Fibroblast of upper back skin (primary cell): ENCODE measurements at places on chromosomes 4 and X.

GRCh38 chrX:53324803-53325202 is 43.4 kb upstream of the IQSEC2 start:
- DNase-seq: no peak

DNA sequence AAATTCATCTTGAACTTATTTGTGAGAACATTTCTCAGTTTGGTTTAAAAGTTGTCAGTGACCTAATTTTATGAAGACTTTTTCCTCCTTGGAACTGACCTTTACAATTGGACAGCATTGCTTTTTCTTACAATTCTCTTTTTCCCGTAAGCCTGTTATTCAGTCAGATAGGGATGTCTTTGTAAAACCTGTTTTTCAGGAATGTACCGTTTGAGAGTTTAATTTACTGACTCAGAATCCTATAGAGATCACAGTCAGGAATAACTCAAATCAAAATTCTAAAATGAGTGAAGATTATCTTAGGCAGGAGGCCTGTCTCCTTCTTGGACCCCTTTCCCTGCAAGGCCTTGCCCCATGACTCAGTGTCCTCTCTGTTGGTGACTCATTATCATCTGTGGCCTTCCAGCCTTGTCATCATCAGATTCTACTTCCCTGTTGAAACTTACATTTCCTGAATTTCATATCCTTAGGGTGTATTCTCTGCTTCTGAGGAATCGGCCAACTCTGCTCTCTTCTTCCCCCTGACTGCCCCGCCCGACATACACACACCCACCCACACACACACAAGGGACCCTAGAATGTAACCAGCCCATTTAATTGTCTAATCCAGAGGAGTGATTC is 99.8 kb downstream of the ARHGAP10 start:
- DNase-seq: peak; percentile 82

DNA sequence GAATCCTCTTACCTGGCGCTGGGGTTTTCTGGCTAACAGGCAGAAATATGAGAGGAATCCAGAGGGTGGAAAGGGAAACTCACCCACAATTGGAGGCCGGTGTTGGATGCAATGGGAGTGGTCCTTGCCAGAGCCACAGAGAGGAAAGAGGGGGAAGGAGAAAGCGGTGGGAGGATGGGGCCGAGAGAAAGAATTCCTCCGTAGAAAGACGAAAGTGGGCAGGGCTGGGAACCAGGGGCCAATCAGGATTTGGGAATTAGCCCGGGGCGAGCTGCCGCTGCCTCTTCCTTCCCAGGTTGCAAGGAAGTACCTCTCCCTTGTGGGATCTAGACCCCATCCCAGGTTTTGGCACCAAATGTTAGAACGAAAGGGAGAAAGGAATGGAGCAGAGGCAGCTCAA is 83.1 kb upstream of the SPIN4 start:
- no peak for DNase-seq

DNA sequence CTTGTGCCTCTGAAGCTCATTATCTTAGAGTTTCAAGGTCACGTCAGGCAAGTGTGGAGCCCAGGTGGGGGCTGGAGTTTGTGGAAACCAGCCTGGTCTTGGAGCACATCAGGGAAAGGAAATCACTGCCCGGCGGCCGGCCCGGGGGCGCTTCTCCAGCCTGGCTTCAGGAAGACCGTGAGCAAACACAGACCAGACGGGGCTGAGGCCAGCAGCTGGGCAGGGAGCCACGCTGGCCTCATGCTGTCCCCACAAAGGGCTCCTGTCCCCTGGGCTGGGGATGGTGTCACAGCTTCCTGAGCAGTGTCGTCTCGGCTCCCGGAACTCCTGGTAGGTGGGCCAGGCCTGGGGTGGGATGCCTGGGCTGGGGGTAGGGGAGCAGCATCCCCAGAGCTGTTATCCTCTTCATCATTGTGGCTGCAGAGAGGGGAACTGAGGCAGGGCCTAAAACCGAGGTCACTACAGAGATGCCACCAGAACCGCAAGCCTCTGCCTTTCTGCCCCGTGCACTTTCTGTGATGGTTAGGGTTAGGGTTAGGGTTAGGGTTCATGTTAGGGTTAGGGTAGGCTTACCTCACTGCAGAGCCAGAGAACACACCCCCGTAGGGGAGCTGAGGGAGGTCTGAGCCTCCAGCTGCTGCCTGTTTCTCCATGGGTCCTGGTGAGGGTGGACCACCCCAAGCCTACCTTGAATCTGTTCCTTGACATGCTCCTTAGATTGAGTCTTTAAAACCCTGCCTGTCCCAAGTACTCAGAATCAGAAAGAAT is 77.5 kb downstream of the HTRA3 start:
- DNase-seq: no peak

GRCh38 chrX:66221856-66222255 is 57.8 kb downstream of the HEPH start:
- peak; percentile 19 for DNase-seq

DNA sequence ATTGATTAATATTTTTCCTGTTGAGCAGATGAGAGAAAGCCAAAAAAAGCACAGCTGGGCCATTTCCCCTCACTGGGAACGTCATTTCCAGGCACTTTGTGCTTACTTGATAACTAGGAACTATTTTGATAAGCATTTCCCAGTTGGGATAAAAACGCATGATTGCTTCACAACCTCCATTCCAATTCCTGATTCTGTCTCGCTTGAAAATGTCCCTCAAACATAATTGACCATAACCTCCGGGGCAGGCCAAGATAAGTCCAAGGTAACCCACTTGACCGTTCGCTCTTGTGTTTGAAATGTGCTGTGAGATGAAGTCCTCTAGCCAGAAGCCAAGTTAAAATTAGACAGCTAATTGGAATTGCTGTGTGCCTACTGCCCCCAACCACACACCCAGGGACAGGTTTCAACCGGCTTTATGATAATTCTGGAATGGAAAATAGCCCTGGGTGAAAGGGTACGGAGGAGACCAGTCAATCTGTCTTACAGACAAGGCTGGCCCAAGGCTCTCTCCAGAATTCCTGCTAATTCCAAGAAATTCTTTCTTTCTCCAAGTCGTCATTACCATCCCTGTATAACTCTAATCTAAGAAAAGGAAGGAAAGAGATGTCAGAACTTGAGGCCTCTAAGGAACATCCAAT is 137.1 kb downstream of the MID1 start:
- DNase-seq: no peak

DNA sequence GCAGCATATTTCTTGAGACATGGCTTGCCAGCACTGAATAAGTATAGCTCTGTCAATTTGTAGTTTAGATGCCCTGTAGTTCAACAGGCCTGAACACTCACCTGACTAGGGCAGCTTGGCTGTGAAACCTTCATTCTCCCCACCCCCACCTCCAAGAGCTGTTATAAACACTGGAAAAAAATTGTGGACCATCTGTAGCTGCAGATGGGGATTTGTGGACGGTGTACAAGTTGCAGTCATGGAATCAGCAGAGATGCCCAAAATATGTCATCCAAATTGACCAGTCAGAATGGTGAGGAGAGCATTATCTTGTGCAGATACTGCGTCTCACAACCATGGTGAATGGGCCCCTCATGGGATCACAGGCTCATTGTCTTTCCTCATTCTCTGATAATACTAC is 76.2 kb upstream of the PAQR3 start:
- DNase-seq: no peak

- peak; percentile 90 for DNase-seq
Observed at GRCh38 chr4:33063241-33063640, 2343.1 kb downstream of the PCDH7 start.

GRCh38 chr4:111934314-111934713 is 210.9 kb upstream of the FAM241A start:
- no peak for DNase-seq
